ENCODE measurements at places on chromosomes 12 and 14.

- DNase-seq = no peak
Observed at GRCh38 chr12:33476058-33476457, 36.4 kb upstream of the SYT10 start.

- DNase-seq = no peak
Observed at GRCh38 chr12:67592228-67593011, 56.1 kb upstream of the DYRK2 start.

- no peak for DNase-seq
Observed at GRCh38 chr12:105992849-105993740, 145.7 kb downstream of the NUAK1 start.

DNA sequence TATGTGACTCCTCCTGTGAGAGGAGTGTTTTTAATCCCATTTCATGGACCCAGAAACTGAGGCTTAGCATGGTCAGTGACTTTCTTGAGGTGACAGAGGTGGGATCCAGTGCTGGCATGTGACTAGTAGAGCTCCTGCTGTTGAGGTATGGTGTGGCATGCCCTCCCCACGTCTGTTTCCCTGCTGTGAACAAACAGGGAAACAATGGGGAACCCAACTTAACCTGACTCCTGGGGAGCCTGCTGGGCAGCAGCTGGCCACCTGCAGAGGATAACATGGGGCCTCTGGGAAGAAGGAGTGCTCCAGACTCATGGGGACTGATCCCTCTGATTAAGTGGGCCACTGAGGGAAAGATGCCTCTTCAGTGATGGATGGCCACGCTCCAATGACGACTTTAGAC lies 114.0 kb downstream of the BEGAIN start:
- no peak for DNase-seq

GRCh38 chr12:131892711-131893604 lies 1.5 kb upstream of the ULK1 start:
- no peak for DNase-seq

DNA sequence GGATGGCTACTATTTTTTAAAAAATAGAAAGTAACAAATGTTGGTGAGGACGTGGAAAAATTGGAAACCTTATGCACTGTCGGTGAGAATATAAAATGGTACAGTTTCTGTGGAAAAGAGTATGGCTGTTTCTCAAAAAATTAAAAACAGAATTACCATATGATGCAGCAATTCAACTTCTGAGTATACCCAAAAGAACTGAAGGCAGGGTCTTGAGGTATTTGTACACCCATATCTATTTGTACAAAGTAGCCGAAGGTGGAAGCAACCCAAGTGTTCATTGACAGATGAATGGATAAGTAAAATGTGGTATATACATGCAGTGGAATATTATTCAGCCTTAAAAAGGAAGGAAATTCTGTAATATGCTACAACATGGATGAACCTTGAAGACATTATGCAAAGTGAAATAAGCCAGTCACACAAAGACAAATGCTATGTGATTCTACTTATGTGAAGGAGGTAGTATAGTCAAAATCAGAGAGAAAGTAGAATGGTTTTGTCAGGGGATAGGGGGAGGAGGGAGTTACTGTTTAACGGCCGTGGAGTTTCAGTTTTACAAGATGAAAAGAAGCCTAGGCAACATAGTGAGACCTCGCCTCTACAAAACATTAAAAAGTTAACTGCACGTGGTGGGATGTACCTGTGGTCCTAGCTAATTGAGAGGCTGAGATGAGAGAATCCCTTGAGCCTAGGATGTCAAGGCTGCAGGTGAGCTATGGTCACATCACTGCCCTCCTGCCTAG lies 38.4 kb upstream of the CCT2 start:
- no peak for DNase-seq

GRCh38 chr12:85186236-85186635 lies 93.8 kb upstream of the ALX1 start:
- no peak for DNase-seq

- no peak for DNase-seq
Observed at GRCh38 chr14:90049390-90049789, 12.4 kb upstream of the KCNK13 start.

DNA sequence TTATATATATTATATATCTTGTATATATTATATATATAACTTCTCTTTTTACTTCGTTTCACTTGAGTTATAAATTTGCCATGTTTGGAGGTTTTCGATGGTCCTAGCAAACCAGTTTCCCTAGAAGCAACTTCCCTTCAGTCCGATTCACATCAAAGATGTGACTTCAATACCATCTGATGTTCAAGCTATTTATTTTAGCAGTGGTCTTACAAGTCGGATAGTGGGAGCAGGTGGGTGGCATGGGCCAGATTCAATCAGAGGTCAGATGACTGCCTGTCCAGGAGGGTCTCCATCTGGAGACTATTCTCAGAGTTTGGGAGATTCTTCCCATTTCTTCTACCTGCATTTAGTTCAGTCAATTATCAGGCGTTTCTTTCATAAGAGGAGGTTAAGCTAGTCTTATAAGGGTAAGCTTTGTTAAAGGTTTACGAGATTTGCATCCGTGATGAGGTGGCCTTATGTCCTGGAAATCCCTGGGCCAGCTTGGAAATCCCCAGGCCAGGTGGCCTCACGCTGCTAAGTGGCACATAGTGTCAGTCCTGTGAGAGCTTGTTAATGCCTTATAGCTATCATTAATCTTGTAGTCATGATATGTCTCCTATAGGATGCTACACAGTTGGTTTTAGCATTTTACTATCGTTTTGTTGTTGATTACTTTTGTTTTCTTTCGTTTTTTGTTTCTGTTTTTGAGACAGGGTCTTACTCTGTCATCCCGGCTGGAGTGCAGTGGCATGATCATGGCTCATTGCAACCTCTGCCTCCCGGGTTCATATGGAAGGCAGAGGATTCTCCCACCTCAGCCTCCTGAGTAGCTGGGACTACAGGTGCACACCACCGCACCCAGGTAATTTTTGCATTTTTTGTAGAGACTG lies 145.8 kb downstream of the BICD1 start:
- no peak for DNase-seq

- DNase-seq = no peak
Observed at GRCh38 chr14:95206534-95206933, 49.2 kb upstream of the DICER1 start.

DNA sequence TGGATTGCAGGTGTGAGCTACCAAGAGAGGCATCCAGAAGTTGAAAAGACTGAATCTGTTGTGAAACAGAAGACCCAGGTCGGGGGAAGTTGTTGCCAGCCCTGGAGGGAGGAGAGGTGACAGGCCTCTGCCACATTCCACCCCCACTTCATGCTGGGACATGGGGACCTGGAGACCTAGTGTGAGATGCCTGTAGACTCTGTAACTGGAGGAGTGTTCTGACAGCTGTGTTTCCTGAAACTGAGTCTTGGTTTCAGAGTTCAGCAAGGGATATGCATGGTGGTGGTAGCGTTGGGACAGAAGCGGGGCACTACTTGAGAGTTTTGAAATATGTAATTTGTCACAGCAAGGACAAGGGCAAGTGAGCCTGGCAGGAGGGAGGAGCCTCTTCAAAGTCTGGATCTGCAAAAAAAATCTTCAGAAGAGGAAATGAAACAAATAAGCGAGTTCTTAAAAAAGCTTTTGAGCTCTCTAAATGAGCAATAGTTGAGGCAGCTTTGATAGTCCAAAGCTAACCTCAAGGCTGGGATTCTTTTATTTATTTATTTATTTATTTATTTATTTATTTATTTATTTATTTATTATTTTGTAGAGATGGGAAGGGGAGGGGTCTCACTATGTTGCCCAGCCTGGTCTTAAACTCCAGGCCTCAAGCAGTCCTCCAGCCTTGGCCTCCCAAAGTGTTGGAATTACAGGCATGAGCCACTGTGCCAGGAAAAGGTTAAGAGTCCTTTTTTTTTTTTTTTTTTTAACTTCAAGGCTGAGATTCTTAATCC lies 58.9 kb upstream of the EEA1 start:
- DNase-seq = no peak

DNA sequence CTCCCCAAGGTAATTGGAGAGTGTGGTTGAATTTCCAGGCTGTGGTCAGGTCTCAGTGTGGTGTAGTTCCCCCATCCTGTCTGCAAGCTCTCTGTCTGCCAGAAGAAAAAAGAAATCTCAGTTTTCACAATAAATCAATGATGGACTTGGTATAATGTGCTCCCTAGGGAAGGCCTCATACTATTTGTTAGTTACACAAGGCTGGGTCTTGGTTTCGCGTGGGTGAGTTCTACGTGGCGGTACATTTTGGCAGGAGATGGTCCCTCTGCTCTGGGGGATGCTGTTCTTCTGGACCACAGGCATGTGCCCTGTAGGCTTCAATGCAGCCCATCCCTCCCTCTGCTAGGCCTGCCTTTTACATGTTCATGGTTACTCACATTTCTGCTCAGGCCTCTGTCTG lies 206.4 kb upstream of the PELI2 start:
- no peak for DNase-seq

GRCh38 chr12:93734784-93735183 lies 57.6 kb downstream of the CRADD start:
- DNase-seq = no peak

DNA sequence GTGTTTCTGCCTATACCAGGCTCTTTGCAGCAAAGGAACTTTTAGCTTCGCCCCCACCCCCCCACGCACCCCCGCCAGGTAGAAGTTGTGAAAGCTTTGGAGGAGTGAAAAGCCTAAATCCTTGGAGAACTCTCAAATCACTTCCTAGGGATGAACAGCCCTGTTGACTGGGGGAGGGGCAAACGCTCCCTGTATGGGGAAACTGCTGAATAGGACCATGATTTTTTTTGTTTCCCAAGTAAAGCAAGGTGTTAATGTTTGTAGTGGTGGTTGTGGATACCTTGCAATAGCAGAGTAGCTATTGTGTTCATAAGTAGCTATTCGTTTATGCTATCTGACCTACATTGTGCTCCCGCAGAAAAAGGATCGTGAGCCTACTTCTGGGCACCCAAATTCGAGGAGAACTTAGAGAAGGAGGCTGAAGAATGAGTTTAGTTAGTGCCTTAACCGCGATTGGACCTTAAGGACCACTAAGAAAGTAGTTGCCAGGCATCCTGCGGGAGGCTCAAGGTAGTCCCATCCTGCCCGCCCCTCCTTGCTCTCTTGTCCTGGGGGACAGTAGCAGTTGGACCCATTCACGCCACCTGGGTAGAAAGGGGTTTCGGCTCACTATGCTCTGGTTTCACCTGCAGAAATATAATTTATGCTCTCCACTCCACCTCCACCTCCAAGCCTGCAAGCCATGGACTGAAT lies 901 bp upstream of the NFKBIA start:
- DNase-seq = no peak

DNA sequence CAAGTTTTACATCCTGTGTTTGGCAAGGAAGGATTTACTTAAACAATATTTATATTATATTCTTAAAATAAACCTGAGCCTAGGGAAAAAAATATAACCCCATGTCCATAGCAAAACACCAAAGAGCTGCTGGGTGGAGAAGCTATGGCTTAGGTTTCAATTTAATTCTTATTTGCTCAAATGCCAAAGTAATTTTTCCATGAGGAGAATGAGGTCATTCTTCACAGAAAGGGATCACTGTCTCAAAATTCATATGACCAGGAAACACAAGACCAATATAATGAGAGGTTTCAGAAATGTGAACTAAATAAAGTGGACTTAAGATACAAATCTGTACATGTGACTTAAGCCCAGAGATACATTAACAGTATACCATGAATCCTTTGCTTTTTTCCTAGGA lies 195.0 kb downstream of the PHLDA1 start:
- no peak for DNase-seq

GRCh38 chr14:51692646-51693045 lies 40.9 kb downstream of the FRMD6 start:
- DNase-seq = no peak

- no peak for DNase-seq
Observed at GRCh38 chr14:59829469-59830337, 40.9 kb downstream of the RTN1 start.
